ENCODE measurements at places on chromosomes 6 and 20.
A peak's percentile ranks its signal among the peaks of the same experiment; 100 is the strongest.

- DNase-seq, result peak; percentile 22
Observed at GRCh38 chr6:157831424-157832249, 8.6 kb downstream of the SNX9 start.

- no peak for DNase-seq
Observed at GRCh38 chr20:45850926-45851325, 6.3 kb downstream of the ACOT8 start.

- DNase-seq, result peak; percentile 36
Observed at GRCh38 chr6:56144538-56145324, 102.6 kb downstream of the COL21A1 start.

GRCh38 chr6:46935687-46936086, 13.9 kb upstream of the ADGRF5 start:
- DNase-seq, result no peak

GRCh38 chr20:50537546-50538201, 27.5 kb downstream of the PTPN1 start:
- no peak for DNase-seq

GRCh38 chr6:13307508-13307995, 20.8 kb downstream of the TBC1D7 start:
- DNase-seq, result no peak

- DNase-seq, result no peak
Observed at GRCh38 chr6:134233180-134233955, 84.5 kb downstream of the SGK1 start.

- DNase-seq, result no peak
Observed at GRCh38 chr6:51429017-51429712, 610.5 kb downstream of the TFAP2B start.

DNA sequence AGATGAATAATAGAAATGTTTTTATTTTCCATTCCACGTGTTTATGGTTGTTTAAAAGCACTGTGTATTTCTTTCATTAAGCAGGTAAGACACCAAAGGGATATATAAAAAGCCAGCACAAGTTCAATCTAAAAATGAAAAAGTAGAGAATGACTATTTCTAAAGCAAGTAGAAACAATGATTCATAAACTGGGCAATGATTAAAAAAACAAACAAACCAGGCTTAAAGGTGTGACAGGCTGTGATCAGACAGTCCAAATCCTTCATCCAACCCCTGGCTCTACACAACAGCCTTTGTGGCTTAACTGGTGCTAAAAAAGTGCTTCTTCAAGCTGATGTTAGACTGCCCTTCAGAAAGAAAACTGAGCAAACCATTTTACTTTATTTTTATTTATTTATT, 45.7 kb upstream of the TSHZ2 start:
- DNase-seq, result no peak

GRCh38 chr6:30844118-30844535, 40.2 kb upstream of the DDR1 start:
- peak; percentile 60 for DNase-seq

- peak; percentile 89 for DNase-seq
Observed at GRCh38 chr20:49484180-49485140, 2.0 kb upstream of the KCNB1 start.

DNA sequence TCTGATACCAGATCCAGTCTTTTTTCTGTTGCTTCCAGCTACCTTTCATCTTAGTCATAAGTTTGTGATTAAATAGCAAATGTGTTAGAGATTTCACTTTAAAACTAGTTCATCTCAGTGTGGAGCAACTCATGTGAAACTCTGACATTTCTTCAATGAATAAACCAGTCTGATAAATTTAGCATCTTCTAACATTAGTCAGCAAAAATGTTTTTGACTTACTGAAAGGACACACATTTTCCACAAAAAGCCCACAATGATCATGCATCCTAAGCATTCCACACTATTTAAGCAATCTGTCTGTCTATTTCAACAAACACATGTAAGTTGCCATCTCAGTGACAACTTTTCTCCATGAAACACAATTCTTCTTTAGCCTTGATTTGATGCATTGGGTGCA, 222.2 kb upstream of the SLC35B3 start:
- DNase-seq, result peak; percentile 47

DNA sequence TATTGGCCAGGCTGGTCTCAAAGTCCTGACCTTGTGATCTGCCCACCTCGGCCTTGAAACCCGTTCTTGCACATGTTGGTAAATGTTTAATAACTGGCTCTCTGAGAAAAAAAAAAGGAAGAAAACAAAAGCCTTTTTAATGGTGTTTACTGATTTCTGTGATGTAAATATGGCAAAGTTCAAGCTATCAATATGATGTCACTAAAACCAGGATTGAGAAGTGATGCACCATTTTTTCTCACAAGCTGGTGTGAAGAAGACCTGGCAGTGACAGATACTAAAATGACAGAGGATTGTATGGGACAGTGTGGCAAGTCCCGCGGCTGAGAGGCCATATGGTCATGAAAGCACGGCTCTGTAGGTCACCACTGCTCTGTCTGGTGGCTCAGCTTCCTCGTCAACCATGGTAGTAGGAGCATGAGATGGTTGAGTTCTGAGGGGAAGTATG, 196.3 kb upstream of the SUPT3H start:
- no peak for DNase-seq

DNA sequence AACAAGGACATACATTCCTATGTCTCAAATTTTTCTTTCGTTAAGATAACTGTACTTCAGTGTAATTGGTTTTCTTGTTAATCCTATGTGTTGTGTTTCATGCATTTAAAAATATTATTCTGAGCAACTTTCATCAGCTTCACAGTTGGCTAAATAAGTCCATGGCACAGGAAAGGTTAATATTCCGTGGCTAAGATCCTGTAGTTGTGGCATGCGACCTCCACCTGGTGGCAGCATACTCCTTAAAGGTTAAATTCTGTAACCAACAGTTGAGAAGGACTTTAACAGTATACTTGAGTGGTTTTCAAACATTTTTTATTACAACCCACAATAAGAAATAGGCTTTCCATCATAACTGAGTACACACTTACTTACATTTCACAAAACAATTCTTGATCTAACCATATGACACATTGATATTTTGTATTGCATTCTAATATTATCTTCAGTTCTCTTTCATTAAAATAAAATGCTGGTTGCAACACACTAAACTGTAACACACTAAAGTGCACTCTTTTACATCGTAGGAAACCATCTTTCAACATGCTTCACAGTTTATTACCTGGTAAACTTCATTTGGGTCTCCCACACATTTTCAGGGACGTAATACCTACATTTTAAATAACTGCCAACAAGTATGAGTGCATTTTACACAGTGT, 118.3 kb downstream of the SLX4IP start:
- DNase-seq, result peak; percentile 82

DNA sequence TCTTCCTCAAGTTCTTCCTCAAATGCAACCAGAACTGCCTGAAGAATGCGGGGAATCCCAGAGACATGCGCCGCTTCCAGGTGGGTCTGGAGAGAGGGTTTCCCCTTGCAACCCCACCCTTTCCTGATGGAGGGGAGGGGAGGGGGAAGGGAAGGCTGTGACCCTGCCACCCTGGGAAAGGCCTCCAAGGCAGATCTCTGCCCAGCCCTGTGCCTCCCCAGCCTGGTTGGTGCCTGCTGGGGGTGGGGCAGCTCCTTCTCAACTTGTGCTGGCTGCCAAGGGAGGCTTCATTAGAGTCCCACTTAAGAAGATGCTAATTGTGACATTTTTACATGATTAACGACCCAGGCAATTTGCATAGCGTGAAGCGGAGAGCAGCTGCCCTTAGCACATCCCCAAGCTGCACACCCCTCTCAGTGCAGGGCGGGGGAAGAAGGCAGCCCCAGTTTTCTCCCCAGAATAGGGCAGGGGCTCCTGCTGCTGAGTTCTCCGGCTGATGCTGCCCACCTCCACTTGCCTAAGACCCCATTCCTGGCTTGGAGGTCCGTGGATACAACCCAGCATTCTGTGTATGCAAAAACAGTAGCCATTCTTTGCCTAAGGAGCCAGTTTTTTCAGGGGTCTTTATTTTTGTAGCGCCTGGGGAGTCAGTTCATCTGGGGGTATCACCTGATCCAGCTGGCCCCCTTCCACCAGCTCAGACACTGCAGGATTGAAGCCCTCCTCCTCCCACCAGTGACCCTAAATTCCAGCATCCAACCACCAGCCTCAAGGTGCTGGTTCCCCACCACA, 51.7 kb downstream of the CPXM1 start:
- DNase-seq, result no peak

- peak; percentile 65 for DNase-seq
Observed at GRCh38 chr6:129844118-129844891, 16.8 kb downstream of the TMEM244 start.

DNA sequence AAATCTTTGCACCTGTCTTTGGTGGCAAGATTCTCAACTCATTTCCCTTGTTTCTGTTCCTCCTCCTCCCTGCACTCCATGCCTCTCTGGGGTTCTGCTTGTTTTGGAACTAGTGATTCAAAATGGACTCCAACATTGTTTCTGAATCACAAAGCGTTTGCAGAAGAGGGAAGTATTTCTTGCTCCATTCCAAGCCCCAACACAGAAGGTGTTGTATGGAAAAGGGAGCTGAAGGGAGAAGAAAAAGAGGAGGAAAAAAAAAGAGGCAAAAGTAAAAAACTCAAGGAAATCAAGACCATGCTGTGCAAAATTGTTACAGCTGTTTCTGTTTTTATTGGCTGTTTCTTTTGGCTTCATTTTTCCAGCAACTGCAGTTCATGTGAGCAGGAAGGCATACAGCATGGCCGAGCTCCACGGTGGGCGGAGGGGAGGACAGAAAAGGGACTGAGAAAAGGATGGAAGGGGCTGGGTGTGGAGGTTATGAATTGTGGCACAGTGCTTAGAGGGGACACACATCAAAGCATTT, 66.9 kb upstream of the PRL start:
- peak; percentile 62 for DNase-seq

- DNase-seq, result no peak
Observed at GRCh38 chr6:108565091-108565766, 4.5 kb downstream of the FOXO3 start.

DNA sequence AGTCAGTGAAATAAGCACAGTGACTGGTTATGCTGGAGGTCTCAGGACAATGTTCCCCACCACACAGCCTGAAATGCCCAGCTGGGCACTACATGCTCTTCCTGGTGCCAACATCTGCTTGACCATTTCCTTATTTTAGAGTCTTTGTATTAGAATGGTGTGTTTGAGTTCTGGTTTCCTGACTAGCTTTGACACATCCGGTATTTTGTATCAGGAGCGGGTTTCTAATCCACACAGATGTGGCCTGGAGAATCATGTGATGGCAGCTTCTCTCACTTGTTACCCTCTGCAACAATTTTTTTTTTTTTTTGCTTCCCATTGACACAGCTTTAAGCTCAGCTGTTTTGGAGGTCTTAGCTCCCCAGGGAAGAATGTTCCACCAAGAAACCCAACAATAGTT, 164.5 kb upstream of the CST7 start:
- DNase-seq, result no peak

DNA sequence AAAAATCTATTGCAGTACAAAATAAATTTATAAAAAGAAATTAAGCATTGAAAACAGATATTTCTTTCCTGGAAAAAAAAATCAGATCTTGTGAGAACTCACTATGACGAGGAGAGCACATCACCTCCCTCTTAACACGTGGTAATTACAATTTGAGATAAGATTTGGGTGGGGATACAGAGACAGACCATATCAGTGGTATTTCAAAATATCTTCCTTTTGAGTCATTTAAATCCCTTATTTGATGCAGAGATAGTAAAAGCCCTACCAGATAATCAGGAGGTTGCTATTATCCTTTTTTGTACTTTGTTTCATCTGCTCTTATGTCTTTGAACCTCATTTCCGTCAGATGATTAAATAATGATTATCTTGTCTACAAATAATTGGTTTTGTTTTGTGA, 800.4 kb downstream of the KIF16B start:
- no peak for DNase-seq

DNA sequence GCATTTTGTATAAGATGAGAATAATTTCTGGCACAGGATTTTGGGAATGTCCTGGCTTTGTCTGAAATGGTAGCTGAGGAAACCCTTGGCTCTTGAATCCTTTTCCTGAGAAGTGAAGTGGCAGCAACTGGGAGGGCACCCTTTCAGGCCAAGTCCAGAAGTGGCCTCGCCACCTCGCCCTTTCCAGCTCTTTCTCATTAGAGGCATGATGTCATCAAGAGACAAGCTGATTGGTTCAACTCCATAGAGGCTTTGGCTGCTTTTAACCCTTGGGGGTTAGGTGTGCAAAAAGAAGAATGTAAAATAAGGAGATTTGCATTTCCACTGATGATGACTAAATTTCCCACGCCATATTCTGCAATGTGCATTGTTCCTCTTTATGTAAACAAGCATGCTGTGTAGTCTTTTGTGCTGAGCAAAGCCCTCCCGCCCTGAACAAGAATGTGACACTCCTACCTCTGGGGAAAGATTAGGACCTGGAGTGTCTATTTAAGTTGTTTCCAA, 116.5 kb downstream of the TCP11 start:
- peak; percentile 67 for DNase-seq

GRCh38 chr6:38572186-38572813, 67.4 kb downstream of the BTBD9 start:
- no peak for DNase-seq

- no peak for DNase-seq
Observed at GRCh38 chr6:159431750-159432149, 261.3 kb downstream of the SOD2 start.

DNA sequence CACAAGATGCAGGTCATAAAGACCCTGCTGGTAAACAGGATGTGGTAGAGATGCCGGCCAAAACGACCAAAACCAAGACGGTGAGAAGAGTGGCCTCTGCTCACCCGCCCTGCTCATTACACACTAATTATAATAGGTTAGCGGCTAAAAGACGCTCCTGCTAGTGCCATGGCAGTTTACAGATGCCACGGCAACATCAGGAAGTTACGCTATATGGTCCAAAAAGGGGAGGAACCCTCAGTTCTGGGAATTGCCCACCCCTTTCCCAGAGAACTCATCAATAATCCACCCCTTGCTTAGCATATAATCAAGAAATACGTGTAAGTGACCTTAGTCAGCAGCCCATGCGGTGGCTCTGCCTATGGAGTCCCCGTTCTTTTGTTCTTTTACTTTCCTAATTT, 17.6 kb downstream of the BHLHE23 start:
- no peak for DNase-seq

GRCh38 chr6:34511915-34512737, 44.0 kb downstream of the SPDEF start:
- no peak for DNase-seq

DNA sequence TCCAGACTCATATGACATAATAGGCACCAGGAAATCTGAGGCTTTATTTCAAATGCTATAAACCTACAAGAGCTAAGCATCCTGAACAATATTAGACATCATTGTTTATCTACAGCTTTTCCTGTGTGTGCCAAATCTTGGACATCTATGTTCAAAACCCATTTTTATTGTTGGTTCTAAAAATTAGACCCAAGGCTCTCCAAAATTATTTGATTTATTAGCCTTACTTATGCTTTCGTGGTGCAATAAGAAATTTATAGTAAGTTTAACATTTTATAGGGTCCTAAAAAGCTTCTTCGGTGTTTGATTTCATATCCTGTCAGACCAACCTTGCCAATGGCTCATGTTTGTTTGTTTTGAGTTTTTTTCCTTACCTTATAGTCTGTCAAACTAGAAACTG, 1014.5 kb upstream of the MANEA start:
- DNase-seq, result no peak

GRCh38 chr6:4021854-4022695, 56.9 kb downstream of the FAM217A start:
- DNase-seq, result peak; percentile 53

- no peak for DNase-seq
Observed at GRCh38 chr20:12762725-12763124, 246.0 kb upstream of the SPTLC3 start.

- no peak for DNase-seq
Observed at GRCh38 chr20:11064946-11065345, 391.1 kb upstream of the JAG1 start.

GRCh38 chr6:143510991-143511891, at the start of gene FUCA2:
TSS of gene FUCA2 (minus strand) at chr6:143511720. CDS start at chr6:143511634, 86 bp downstream.
- DNase-seq, result peak; percentile 91

- DNase-seq, result no peak
Observed at GRCh38 chr20:56929606-56930005, 300.5 kb downstream of the TFAP2C start.
